RPMI7951 (cell line): ENCODE measurements at places on chromosomes 1 and 21.
A peak's percentile ranks its signal among the peaks of the same experiment; 100 is the strongest.

- DNase-seq, result peak; percentile 81
Measured at GRCh38 chr1:111507411-111508201, 4.2 kb upstream of the ADORA3 start.

- peak; percentile 86 for DNase-seq
Measured at GRCh38 chr1:32612189-32612881, 38.0 kb downstream of the ZBTB8OS start.

DNA sequence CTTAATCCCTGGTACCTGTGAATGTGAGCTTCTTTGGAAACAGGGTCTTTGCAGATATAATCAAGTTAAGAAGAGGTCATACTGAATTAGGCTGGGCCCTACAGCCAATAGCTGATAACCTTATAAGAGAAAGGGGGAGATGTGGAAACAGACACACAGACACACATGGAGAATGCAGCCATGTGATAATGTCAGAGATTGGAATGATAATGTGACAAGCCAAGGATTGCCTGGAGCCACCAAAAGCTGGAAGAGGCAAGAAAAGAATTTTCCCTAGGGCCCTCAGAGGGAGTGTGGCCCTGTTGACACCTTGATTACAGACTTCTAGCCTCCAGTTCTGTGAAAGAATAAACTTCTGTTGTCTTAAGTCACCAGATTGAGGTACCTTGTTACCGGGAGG, 114.5 kb upstream of the SOD1 start:
- no peak for DNase-seq

GRCh38 chr1:115748401-115749150, 19.9 kb downstream of the CASQ2 start:
- DNase-seq, result peak; percentile 69

GRCh38 chr1:172658871-172659453, at the start of gene FASLG:
Gene FASLG (plus strand): TSS chr1:172659103. CDS start chr1:172659202, 99 bp downstream.
- no peak for DNase-seq

GRCh38 chr1:23995431-23995837, 15.3 kb upstream of the SRSF10 start:
- no peak for DNase-seq

GRCh38 chr1:74057719-74058118, 140.3 kb downstream of the LRRIQ3 start:
- no peak for DNase-seq

GRCh38 chr1:205667909-205668643, 12.2 kb downstream of the SLC45A3 start:
- DNase-seq, result peak; percentile 18

- DNase-seq, result peak; percentile 53
Measured at GRCh38 chr1:174262349-174263241, 103.3 kb downstream of the RABGAP1L start.

DNA sequence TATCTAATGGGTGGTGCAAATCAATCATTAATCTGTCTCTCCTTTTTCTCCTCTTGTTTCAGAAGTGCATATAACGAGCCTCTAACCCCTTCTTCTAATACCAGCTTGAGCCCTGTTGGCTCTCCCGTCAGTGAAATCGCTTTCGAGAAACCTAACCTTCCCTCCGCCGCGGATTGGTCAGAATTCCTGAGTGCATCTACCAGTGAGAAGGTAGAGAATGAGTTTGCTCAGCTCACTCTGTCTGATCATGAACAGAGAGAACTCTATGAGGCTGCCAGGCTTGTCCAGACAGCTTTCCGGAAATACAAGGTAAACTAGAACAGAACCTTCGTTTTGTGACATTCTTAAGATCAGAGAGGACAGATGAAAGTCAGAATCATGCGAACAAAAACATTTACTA, 25.3 kb upstream of the VAMP3 start:
- no peak for DNase-seq

GRCh38 chr1:15406614-15407559, 2.8 kb upstream of the EFHD2 start:
- DNase-seq, result peak; percentile 84

- peak; percentile 63 for DNase-seq
Measured at GRCh38 chr1:211469938-211470529, 21.9 kb downstream of the RD3 start.

DNA sequence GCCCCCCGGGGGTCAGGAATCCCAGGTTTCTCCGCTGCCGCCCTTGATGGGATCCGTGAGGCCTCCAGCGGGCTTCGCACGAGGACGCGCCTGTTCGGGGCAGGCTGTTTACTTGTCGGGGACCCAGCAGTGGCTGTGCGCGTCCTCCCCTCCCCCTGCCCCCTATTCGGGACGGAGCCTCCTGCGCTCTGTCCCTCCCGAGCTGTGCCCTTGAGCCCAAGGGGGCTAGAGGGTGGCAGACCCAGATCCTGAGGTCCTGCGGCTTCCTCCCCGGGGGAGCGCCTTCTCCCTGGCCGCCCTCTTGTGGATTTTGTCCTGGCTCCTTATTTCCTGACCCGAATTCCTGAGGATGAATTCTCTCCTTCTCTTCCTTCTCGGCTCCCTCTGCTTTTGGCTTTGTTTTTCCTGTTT, 38.4 kb downstream of the PIK3CD start:
- DNase-seq, result peak; percentile 53

DNA sequence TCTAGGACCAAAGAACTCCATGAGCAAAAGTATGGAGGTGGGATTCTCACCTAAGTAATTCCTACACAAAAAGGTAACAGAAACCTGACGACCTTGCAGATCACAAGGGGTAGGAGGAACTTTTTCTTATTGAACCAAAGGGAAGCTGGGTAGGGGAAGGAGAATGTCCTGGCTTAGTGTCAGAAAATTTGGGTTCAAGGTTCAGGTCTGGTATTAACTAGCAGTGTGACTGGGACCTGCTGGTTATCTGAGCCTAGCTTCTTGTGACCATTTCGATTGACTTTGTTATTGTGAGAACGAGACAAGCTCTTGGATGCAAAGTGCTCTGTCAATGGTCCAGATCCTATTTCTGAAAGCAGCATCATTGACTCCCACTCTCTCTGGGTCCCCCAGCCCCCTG, 5.0 kb upstream of the SNX27 start:
- no peak for DNase-seq

GRCh38 chr1:32159189-32159588, 20.3 kb upstream of the TXLNA start:
- no peak for DNase-seq

DNA sequence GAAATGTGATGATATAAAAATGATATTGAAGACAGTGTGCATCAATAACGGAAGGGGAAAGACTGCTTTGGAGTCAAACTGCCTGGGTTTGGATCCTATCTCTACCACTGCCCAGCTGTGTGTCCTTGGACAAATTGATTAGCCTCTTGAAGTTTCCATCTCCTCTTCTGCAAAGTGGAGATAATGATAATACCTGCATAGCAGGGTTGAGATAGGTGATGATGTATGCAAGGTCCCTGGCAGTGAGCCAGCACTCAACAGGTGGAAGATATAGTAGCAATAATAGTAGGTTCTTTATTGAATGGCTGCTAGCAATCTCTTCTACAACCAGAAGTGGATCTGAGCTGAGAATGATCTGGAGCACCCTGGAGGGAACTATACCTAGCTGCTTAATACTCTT, 166.7 kb downstream of the MIS18A start:
- DNase-seq, result no peak

GRCh38 chr1:27366411-27367159, at the start of gene MAP3K6:
Gene MAP3K6 (minus strand): TSS chr1:27366961. CDS start chr1:27366597, 364 bp downstream.
- DNase-seq, result peak; percentile 87

- peak; percentile 21 for DNase-seq
Measured at GRCh38 chr1:213296558-213296957, 245.5 kb downstream of the RPS6KC1 start.

- DNase-seq, result no peak
Measured at GRCh38 chr1:40978886-40979240, 633 bp upstream of the CTPS1 start.

GRCh38 chr1:111436726-111437125, 9.2 kb upstream of the OVGP1 start:
- DNase-seq, result no peak

- DNase-seq, result no peak
Measured at GRCh38 chr1:12161324-12161661, 5.5 kb upstream of the TNFRSF1B start.

GRCh38 chr1:198496216-198497143, 44.0 kb downstream of the ATP6V1G3 start:
- peak; percentile 72 for DNase-seq

DNA sequence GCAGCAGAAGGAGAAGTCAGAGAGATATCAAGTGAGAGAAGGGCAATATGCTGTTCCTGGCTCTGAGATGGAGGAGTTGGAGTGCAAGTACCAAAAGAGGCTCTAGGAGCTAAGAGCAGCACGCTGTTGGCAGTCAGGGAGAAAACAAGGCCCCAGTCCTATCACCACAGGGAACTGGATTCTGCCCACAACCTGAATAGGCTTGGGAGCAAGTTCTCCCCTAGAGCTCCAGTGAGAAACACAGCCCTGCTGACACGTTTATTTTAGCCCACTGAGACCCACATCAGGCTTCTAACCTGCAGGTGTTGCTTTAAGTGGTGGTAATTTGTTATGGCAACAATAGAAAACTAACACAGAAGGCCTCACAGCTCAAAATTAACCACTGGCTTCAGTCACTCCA, 31.8 kb upstream of the ZNF644 start:
- DNase-seq, result no peak

GRCh38 chr1:159229896-159230295, 25.2 kb downstream of the ACKR1 start:
- DNase-seq, result peak; percentile 93

DNA sequence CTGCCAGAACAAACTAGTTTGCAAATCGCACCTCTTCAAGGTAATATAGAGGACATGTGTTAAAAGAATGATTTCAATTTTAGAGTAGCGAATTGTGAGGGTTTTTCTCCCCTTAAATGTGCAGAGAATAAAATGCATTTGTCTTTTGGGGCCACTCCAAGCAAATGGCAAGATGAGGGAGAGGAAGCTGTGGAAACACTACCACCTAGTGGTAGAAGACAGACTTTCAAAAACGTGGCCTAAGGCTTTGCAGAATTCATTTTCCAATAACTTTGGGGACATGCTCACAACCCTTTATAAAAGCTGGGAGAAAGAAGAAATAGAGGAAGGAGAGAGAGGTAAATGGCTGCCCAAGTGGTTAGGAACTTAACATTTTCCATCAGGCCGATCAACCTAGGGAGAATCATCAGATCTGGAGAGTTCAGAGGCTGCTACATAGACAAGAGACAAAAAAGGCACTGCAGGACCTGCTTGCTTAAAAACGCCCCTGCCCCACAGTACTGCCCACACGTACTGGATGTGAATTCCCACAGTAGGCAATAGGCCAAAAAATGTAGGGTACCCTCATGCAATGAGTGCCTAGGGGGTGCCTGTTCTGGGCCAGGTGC, 15.7 kb upstream of the RCAN1 start:
- peak; percentile 49 for DNase-seq

DNA sequence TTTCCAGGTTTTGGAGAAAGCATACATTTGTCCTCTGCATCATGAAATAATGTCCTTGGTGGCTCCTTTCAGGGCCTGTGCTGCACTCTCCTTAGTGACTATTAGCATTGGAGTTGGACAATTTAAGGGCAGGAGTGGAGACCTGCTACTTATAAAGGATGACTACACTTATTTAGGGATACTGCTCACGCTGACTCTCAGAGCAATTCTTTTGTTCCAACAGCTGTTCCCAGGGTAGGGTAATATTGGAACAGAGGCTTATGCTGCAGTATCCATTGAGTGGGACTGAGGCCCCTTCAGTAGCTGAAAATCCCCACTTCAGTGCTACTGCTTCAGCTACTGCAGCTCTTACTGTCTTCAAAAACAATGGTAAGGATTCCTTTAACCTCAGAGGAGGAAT, 84.6 kb downstream of the GPR88 start:
- no peak for DNase-seq

- peak; percentile 52 for DNase-seq
Measured at GRCh38 chr1:158998781-158999161, 10.9 kb upstream of the IFI16 start.

DNA sequence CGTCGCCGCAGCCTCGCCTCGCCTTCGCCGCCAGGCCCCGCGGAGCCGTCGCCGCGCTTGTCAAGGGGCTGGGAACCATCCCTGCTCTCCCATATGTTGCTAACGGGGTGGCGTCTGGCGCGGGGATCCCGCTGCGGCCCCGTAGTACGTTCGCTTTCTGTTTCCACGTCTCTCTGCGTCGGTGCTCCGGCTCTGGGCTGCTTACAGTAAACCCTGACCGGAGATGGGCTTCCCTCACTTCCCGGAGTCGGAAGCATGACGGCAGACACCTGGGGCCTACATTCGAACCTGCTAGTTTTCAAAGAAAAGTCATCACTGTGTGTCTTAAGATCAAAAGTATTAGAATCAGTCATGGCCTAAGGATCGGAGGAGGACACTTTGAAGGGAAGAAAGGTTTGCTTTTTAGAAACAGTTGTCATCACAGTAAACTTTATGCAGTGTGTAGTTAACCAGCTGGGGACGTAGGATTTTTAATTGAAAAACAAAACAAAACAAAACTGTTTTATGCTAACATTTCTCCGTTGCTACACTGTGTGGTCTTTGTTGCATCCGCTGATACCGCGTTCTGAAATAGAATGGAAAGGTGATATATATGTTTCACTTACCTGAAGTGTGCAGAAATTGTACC, 69.0 kb downstream of the SLC35A3 start:
- DNase-seq, result peak; percentile 77

- no peak for DNase-seq
Measured at GRCh38 chr1:147673816-147674215, 3.5 kb upstream of the ACP6 start.

DNA sequence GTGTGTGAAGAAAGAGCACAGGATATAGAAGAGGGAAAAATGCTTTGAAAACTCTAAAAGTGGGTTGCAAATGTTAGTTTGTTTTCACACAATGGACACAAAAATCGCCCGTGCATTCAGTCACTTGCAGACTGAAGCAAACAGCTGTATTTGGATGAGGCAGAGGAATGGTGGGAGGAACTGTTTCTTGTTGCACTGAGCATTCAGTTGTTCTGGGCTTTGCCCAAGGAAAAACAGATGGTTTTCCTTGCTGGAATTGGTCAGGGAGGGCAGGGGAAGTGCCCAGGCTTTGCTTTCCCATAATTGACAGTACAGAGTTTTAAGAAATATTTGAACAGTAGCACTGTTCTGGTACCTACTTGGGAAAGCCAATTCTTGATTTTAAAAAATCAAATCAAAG, 19.5 kb upstream of the WARS2 start:
- DNase-seq, result no peak

GRCh38 chr1:117032681-117033539, 27.2 kb upstream of the TTF2 start:
- no peak for DNase-seq

GRCh38 chr1:201683397-201683796, 144.5 kb downstream of the NAV1 start:
- DNase-seq, result no peak

DNA sequence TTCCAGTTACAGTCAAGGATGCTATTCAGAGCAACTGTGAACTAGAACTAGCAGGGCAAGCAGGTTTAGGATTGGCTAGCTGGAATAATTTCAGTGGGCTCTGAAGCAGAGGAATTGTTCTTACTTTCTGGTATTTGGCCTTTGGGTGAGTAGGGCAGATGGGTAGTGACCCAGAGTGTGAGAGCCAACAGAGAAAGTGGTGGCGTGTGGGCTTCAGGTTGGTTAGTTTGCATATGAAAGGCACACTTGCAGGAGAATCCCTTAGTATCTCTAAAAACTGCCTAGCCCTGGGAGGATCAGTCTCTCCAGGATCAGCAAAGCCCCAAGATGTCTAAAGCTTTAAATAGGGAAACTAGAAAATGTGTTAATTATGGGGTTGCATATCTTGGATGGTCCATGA, 67.6 kb upstream of the LRRC8B start:
- DNase-seq, result no peak
